Stromal cell of bone marrow (primary cell): ENCODE measurements at places on chromosomes 3 and 15.

DNA sequence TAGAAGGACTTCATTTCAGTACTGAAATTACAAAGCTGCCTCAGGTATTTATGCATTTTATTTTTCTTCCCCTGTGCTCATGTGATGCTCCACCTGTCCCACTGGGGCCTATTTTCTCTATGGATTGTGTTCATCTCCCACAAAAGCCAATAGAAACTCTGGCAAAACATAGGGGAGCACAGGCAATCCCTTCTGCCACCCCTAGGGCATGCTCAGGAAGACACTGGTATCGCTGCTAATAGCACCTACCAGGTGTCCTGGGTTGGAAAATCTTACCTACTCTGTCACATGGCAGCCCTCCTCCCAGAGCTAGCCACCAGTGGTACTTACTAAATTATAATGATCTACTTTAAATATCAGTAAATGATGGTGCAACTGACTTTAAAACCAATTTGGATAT is 427.4 kb downstream of the FGF12 start:
- no peak for DNase-seq

DNA sequence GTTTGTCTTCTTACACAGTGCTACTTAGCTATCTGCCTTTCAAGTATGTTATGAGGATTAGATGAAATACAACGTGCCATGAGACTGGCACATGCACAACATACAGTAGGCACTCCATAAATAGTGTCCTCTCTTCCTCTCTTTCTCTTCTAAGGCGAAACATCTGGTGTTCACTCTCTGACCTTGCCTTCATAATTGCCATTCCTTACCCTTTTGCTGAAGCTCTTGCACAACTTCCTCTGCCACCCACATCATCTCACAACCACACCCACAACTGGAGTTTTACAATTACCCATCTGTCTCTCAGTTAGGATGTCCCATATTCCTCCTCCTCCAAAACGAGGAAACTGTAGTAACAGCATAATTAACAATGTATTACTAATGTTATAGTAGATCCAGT is 26.4 kb upstream of the ACP3 start:
- no peak for DNase-seq

DNA sequence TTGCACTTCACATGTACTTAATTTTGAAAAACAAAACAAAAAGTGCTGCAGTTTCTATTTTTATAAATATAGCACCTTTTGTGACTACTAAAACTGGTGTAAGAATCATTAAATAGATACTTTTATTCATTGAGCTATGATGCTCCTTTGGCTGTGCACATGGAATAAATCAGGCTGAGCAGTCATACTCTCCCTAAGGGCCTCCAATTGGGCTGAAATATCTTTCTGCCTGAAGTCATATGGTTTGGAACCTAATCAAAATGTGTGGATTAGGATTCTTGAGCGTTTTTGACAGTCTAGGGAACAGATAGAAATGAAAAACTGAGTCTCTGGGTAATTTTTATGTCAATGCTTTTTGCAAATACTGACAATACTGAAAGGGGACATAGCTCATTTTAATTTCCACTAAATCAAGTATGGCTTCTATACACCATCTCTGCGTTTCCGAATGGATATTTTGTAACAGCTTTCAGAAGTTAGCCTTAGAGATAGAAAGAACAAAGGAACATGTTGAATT is 392.2 kb upstream of the ROBO1 start:
- DNase-seq = no peak

DNA sequence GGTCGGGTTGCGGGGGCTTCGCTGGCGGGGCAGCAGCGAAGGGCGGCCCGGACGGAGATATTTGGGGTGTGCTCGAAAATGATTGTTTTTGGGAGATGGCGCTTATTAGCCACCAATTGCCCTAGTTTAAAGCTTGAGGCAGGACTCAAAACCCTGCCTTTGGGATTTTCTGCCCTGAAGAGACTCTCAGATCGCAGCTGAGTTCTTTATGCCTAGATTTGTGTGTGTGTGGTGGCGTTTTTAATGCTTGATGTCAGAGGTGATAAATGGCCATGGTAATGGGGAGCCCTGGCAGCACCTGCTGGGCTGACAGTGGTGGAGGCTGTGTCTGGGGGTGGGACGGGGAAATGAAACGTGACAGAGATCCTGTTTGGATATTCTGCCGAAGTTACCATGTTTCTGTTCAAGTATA is 604 bp downstream of the KCTD6 start:
- DNase-seq = no peak

DNA sequence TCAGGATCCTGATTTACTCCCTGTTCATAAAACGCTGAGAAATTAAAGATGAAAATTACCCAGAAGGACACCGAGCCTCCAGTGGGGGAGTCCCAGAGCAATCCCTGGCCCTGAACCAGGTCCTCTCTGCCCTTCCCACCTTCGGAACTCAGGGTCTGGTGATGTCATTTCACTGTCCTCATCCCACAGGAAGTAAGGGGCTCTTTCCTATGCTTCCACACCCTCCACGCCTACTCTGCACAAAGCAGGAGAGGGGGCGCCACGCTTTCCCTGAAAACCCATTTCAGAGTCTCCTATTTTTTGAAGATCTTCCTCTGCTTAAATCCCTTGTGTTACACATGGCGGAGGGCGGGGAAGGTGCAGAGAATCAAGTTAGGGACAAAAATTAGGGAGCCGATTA is 18.8 kb downstream of the MEGF11 start:
- DNase-seq = no peak

GRCh38 chr3:73966733-73967132 is 342.0 kb upstream of the PDZRN3 start:
- DNase-seq = no peak

DNA sequence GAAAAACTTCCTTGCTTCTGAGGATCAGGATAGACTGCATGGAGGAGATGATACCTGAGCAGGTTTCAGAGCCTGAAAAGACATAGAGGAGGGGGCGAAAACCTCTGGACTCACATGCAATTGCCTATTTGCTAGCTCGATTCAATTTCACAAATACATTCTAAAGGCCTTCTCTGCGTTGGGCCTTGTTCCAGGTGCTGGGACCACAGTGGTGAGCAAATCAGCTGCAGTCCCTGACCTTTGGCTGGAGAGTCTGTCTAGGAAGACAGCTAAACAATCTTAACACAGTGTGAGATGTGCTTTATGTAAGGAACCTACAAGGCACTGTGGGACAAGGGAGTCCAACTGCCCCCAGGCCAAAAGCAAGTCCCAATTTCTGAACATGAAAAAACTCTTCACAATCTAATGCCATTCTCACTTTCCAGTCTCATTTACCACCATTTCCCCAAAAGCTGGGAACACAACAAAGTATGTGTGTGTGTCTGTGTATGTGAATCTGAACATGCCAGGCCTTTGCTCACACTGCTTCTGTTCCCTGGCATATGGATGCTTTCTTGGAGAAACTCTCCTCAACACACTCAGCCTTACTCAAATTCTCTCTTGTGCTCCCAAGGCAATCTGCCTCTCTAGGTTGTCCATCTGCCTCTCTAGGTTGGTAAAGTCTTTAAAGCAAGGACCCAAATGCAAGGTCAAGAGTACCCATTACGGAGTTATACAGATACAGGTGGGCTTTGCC is 2.1 kb upstream of the PCCB start:
- DNase-seq = no peak
